ENCODE measurements at places on chromosomes 12 and 14.

DNA sequence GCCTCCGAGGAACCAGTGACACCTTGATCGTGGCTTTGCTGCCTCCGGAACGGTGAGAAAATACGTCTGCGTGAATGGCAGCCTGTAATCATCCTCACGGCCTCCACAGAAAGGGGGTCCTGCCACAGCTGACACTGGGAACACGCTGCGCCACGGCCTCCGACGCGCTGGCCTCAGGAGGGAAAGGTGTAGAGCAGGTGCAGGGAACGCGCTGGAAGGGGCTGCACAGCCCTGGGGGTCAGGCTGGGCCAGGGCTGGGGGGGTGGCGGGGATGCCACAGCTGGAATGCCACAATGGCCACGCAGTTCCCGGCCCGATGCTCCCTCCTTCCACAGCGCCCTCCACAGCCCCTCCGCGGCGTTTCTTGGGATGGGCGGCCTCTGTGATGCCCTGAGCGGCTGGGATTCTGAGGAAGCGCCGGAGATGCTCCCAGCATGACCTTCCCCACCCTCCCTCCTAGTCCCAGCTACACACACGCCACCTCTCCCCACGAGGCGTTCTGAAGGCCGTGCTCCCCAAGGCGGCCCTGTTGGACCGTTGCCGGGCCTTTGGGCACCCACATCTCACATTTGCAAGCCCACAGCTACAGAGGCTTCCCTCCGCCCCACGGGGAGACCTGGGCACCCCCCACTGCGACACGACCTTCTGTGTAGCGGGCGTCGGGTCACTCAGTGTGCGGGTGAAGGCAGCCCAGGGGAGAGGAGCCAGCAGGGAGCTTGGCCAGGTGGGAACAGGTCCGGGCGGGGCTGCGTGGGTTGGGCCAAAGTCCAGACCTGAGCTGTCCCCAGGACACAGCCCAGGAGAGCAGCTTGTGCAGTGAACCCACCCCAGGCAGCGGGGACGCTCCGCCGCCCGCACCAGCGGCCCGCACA is 31.8 kb upstream of the GALNT9 start:
- DNase-seq: no peak

DNA sequence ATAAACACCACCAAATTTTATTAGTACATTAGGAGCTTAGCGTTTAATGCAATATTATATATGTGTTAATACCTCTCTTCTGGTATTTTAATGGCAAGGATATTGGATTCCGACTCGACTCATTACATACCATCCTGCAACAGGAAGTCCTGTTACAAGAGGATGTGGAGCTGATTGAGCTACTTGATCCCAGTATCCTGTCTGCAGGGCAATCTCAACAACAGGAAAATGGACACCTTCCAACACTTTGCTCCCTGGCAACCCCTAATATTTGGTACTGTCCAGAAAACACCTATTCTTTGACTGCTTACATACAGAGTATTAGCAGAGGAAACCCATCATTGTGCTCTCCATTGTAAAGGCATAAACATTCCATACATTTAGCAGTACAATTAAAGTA is 45.2 kb downstream of the VEZT start:
- no peak for DNase-seq

- no peak for DNase-seq
Observed at GRCh38 chr14:104009297-104009696, 67.0 kb upstream of the RD3L start.

- no peak for DNase-seq
Observed at GRCh38 chr12:1448336-1448735, 146.0 kb downstream of the FBXL14 start.

DNA sequence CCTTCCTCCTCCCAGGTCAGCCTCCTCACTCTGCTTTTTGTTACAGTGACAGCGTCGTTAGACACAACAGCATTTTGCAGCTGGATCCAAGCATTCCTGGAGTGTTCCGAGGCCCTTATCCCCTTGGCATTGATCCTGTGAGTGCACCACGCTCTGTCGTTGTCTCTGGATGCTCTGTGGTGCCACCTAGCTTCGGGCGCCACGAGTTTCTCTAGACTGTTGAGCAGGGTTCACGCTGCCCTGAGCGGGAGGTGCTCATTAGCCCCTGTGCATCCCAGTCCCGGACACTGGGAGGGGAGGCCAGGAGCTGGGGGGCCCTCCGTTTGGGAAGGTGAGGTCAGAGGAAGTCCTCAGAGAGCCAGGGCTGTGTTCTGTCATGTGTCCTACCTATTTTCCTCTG is 17.3 kb upstream of the DNAH10 start:
- no peak for DNase-seq

GRCh38 chr12:59093073-59093772 is 172.9 kb upstream of the LRIG3 start:
- no peak for DNase-seq

DNA sequence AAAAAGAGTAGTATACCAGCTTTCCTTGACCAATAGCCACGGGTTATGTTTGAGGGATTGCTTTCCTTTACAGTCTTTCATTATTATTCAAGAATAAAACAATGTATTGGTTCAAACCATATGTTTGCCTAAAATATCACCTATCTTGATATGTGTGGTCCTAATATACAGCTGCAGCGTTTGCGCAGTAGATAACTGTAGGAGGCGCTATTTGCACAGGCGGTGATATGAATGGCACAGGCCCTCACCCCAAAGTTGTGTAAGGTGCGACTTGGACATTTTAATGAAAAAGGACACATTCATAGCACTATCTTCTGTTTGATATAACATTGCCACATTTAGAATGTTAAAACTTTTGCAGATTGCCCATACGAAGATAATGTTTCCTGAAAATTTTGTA is 298.4 kb downstream of the TRHDE start:
- DNase-seq: no peak

- DNase-seq: no peak
Observed at GRCh38 chr12:62426089-62426488, 40.5 kb upstream of the MON2 start.

DNA sequence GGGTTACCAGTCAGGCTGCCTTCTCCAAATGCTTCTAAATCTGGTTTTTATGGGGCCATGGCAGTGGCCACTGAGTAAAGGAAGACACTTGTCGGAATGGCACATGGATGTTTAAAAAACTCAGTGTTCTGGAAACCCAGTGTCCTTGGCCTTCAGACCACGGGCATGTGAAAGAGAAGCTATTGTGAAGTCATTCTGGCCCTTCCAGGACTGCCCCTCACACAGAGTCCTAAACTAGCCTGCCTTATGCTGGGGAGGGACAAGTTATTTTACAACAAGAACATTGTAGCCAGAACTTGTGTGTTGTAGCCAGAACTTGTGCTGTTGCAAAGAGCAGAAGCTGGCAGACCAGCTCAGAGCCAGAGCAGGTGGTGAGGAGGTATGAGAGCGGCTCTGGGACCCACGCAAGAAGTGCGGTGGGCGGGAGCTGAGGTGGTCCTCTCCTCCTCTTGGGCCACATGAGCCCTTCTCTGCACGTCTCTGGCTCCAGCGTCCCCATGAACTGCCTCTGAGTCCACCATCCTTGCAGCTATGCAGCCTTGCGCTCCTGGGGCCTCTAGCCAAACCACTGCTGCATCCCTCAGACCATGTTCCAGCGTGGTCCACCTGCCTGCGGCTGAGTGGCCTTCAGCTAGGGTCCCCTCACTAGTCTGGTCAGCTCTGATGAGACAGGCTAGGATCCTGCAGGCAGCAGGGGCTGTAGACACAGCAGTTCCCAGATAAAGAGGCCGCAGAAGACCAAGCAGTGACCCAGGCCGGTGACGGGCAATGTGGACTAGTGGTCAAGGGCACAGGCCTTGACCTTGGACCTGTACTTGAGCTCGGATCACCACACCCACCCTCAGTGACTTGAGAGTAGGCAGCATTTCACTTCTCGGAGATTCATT is 32.5 kb downstream of the MMAB start:
- DNase-seq: no peak

- DNase-seq: no peak
Observed at GRCh38 chr14:39641224-39641623, 209.0 kb upstream of the FBXO33 start.

- peak; percentile 85 for DNase-seq
Observed at GRCh38 chr14:75144944-75145343, 18.1 kb upstream of the NEK9 start.

- DNase-seq: no peak
Observed at GRCh38 chr12:5489760-5490406, 58.0 kb downstream of the NTF3 start.

- DNase-seq: no peak
Observed at GRCh38 chr14:86707071-86707470, 1177.1 kb downstream of the FLRT2 start.

GRCh38 chr12:80837342-80837978 is 100.3 kb downstream of the LIN7A start:
- DNase-seq: no peak

DNA sequence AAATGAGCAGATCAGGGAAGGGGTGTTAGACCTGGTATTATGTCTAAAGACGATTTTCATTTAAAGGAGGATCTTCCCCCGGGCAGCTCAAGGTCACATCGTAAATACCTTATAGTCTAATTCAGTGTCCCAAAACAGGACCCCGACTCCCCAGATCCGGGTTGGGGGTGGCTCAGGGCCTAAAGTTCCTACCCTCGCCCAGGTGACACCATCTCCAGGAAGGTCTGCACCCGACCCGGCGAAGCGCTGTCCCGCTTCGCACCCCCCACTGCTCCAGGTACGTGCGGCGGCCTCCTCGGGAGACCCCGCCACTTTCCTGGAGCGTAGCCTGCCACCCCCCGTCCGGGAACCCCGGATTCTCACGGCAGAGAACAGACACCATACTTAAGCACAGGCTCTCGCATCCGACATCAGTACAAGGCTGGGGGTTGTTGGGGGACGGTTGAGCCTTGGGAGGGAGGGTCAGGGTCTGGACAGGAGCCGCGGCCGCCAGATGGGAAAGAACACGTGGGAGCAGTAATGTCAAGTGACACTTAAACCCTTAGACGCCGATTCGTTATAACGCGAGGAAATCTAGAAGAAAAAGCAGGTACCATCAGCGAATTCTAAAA is 556 bp downstream of the TIMM9 start:
- DNase-seq: no peak

- no peak for DNase-seq
Observed at GRCh38 chr12:1273051-1273450, 282.0 kb downstream of the ERC1 start.

GRCh38 chr12:8038659-8039114 is 6.2 kb downstream of the FOXJ2 start:
- DNase-seq: no peak

Data from CD14-positive monocyte (primary cell).